ENCODE measurements at places on chromosomes 5 and 9. TPM values are rescaled to one million over a fixed set of nuclear protein-coding genes. Genes with fewer than 3 reads are reported as not detected.

Gene PIP5KL1
- total RNA-seq, result 6.7 TPM

Gene TEK
- total RNA-seq, result not detected

Gene PCDHGB1
- 1.0 TPM for total RNA-seq

Gene ETF1
- 202 TPM for total RNA-seq

Gene EDIL3
- 137 TPM for total RNA-seq

Gene PCDHGA5
- 0.61 TPM for total RNA-seq

Gene PCDHB14
- 1.7 TPM for total RNA-seq

Gene CDC20B
- total RNA-seq, result not detected

Gene GFI1B
- not detected for total RNA-seq

Gene SIGMAR1
- total RNA-seq, result 114 TPM

Gene PCDHAC1
- total RNA-seq, result 3.3 TPM
